ENCODE measurements at places on chromosomes 1 and 21. TPM values are rescaled to one million over a fixed set of nuclear protein-coding genes. Genes with fewer than 3 reads are reported as not detected.

- DNase-seq: no peak
Observed at GRCh38 chr1:155410931-155411330, 90.2 kb downstream of the RUSC1 start.

DNA sequence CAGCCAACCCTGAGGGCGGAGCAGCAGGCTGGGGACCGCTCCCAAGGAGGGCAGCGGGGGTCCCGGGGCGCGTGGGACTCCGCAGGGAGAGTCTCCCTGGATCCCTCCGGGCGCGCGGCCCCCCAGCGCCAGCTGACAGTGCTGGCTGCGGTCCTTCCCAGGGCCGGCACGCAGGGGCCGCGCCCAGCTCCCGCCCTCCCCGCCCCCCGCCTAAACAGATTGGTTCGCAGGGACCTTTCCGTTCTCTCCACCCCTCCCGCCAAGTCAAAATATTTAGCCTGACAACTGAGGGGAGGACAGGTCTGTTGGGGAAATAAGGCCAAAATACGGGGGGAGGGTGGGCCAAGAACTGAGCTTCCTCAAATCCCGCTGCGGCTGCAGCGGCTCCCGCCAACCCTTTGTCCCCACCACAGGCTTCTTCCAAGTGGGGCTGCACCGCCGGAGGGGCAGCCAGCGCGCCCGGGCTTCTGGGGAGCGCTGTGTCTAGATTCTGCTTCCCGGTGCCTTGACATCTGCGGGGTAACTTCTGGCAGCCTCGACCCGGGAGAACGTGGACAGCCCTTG is at the start of gene INSRR:
Gene INSRR, minus strand, starts transcription at position 159 of the 564 bp plus-strand sequence. CDS start 496 bp downstream, outside the sequence.
- DNase-seq: no peak

- no peak for DNase-seq
Observed at GRCh38 chr1:170316270-170316669, 170.5 kb downstream of the NTMT2 start.

GRCh38 chr1:246425139-246425794 is 81.8 kb downstream of the SMYD3 start:
- no peak for DNase-seq

DNA sequence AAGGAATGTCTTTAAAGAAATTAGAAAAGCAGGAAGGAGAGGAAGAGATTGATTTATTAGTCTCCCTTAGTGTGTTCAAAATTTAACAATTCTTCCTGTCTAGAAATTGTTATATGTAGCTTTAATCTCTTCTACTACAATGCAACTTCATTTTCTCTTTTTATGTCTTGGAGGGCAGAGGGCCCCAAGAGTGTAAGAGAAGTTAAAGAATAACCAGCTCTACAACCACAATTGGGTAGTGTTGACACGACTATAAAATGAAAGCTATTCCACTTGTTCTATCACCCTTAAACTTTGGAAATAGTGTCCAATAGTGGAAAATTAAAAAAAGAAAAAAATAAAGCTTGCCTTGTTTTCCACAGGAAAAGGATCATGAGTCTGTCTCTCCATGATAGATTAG is 82.6 kb upstream of the DPYD start:
- no peak for DNase-seq

DNA sequence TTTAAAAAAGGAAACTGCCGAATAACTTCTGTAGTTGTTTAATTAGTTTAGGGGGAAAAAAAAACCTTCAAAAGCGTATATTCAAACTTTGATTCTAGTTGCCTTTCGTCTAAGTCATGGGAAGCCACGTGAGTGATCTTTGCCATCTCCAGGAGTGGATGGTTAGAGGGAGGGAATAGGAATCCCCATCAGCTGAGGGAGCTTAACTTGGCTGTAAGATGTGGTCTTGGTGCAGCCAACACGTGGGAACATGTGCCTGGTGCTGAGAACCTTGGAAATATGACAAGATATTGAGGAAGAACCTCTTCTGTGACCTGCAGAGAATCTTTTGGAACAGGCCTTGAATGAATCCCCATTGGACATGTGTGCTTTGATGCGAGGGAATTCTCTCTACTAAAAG is 1.7 kb downstream of the BACE2 start:
- no peak for DNase-seq

DNA sequence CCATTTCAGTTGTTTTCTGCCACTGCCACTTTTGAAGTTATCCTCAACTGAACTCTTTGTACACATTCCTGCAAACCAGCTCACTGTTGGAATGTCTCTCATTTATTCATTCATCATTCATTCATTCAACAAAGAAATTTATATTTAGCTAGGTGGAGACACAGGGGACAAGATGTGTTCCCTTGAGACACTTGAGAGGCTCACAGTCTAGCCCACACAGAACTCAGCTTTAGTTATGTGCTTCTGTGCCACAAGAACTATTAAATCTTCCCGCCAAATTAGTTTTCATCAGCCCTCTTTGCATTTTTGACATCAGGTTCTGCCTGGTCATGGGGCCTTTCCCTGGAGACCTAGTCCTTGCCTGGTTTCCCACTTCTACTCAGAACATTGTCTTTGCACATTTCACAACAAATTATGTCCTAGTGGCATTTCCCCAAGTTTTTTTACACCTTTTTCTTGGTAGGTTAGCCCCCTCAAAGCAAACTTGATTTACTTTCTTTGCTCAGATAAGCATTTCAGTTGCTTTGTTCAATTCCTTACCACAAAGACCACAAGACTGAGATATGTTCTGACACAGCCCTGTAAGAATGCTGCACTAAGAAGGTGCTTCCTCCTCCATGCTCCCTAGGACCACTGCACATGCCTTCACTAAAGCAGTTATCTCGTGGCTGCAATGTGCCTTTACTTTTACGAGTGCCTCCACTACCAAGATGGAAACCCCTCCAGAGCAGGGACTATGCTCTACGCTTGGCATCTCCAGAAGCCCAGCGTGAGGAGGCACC is 31.0 kb downstream of the ILDR2 start:
- DNase-seq: no peak

- no peak for DNase-seq
Observed at GRCh38 chr1:194155962-194156361, 969.5 kb upstream of the B3GALT2 start.

- DNase-seq: no peak
Observed at GRCh38 chr1:3735027-3735681, 17.1 kb upstream of the CCDC27 start.

- DNase-seq: no peak
Observed at GRCh38 chr1:152946248-152946647, 758 bp upstream of the SPRR5 start.

- DNase-seq: no peak
Observed at GRCh38 chr1:33482412-33482811, 10.0 kb downstream of the ZSCAN20 start.

The SLC35E2B gene
- total RNA-seq: 20.2 TPM

The MAN1C1 gene
- 18.0 TPM for total RNA-seq

The MR1 gene
- 4.8 TPM for total RNA-seq

The AGMAT gene
- not detected for total RNA-seq

The TMEM82 gene
- not detected for total RNA-seq

The LENEP gene
- not detected for total RNA-seq

The GLUL gene
- total RNA-seq: 368 TPM
